Esophagus squamous epithelium (tissue), 5 donors: ENCODE measurements at places on chromosomes 2 and 18.

DNA sequence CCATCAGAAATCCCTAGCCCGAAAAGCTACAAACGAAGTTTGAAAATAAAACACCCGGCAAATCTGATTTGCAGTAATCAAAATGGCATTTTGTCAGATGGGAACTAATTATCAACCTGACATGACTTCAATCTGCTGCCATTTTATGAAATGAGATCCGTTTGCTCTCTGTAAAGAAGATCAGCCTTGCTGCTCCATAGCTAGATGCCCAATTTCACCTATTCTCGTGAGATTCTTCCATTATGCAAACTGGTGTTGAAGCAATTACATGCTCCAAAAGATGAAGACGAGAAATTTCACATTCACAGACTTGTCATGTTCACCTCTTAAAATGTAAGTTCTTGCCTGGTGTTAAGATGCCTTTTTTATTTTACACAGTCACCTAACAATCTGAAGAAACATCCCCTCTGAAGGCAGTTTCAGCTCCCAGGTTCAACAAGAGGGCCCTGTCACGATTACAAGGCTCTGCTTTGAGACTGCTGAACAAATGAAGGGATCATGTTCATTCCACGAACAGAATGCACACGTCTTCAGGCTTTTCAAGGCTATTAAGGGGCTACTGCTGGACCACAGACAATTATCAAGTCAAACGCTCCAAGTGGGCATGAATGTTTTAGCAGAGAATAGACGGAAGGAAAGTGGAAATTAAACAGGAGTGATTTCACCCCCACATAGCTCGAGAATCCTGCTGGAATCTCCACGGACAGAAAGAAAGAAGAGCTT, 172.6 kb upstream of the PID1 start:
- no peak for DNase-seq

GRCh38 chr18:14189858-14190257, 57.6 kb upstream of the ZNF519 start:
- DNase-seq, result no peak

DNA sequence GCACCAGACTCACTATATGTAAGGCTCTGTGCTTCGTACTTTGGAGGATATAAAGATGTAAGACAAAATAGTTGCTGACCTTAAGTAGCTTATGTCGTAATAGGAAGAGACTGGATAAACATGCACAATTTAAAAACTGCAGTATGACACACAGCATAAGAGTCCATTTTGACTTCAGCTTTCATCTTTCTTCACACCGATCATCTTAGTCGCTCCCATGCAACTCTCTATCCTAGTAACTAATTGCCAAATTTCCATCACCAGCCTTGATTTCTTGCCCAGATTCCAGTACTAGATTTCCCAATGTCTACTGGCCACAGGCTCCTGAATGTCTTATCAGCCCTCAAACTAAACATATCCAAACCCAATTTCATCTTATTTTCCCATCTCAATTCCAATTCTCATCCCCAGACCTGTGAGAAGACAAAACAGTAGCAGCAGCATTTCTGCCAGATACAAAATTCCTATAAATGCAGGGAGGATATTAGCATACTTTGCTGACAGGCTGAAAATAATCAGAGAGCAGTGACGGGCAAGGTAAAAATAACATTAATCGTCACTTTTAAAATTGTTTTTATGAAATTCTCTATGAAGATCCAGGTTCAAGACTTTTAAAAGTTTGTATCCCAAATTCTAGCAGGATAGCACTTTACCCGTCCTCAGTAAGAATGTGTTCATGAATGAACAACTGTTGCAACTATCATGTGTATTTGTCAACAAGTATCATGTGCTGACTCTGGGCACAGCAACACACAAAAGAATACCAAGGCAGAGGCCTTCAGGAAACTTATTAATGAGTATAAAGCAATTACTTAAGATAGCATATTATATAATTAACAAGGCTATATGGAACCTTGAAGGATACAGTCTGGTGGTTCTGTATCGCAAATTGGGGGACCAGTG, 42.2 kb downstream of the KIDINS220 start:
- DNase-seq, result no peak

DNA sequence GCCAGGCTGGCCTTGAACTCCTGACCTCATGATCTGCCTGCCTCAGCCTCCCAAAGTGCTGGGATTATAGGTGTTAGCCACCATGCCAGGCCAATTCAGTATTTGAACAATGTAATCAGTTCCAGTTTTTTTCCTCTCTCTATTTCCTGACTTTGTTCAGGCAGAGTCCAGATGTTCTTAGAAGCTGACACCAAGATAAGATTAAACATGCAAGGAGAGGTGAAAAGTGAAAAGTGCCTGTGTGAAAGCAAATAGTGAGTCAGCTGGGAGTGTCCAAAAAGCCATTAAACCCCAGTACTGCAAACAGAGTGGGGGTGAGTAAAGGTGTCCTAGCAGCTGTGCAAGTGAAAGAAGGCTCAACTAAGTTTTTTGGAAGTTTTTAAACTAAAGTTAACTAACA, 231.5 kb downstream of the PTH2R start:
- DNase-seq, result no peak
